ENCODE measurements at places on chromosomes 12 and 14.

DNA sequence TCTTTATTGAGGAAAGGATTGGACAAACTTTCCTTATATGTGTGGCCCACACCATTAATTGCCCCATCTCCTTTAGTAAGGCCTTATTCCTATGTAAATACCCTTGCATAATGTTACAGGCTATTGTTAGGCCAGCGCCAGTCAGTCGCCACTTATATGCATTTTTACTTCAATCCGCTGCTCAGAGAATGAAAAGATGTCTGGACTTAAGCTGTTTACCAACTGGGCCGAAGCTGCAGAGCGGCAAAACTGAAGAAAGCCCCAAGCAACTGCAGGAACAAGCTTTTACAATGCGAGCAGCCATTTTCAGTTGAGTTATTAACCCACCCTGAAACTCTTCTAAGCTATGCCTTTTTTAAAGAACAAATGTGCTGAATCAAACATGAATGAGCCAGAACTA lies 92.1 kb upstream of the OTX2 start:
- DNase-seq = no peak

- DNase-seq = no peak
Measured at GRCh38 chr14:51704545-51704944, 52.8 kb downstream of the FRMD6 start.

DNA sequence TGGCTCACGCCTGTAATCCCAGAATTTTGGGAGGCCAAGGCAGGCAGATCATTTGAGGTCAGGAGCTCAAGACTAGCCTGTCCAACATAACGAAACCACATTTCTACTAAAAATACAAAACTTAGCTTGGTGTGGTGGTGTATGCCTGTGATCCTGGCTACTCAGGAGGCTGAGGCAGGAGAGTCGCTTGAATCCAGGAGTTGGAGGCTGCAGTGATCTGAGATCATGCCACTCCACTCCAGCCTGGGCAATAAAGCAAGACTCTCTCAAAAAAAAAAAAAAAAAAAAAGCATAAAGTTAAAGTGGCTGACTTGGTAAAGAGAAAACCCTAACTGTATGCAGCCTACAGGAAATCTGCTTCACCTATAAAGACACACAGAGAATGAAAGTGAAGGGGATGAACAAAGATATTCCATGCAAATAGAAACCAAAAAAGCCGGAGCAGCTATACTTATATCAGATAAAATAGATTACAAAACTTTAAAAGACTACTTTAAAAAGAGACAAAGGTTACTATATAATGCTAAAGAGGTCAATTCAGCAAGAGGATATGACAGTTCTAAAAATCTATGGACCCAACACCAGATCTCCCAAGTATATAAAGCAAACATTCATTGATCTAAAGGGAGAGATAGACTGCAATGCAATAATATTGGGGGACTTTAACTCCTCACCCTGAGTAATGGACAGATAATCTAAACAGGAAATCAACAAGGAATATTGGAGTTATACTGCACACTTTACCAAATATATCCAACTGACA lies 4.1 kb downstream of the CLEC2B start:
- DNase-seq = peak; percentile 45

- DNase-seq = no peak
Measured at GRCh38 chr14:100202712-100203111, 36.2 kb upstream of the YY1 start.

DNA sequence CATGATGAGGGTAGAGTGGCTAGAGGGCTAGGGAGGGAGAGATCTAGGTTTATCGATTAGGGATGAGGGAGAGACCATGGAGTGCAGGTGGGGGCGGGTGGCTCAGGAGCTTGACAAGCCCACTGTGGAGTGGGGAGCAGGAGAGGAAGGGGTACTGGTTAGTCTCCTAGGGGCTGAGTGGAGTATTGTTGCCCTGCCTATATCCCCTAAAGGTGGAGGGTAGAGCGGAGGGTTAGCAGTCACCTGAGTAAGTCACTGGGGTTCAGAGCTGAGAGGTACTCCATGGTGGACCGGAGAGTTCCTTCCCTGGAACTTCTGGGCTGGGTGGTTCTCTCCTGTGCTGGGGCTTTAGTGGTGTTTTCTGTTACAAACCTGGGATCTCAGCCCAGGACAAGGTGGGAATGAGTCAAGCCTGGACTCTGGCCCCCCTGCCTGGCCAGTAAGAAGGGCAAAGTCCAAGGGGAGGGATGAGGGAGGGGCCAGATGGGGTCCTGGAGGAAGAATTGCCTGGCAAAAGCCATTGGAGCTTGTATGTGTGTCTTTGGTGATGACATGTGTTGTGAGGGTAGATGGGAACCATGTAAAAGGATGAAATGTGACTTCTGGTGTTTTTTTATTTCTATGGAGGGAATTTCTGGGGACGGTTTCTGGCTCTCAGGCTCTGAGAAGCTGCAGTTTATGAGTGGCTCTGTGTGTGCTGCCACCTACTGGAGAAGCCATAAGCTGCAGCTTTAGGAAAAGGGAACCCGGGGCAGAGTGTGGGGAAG lies at the start of gene CIDEB:
Gene CIDEB (minus strand): TSS at position 403 of the 767 bp plus-strand sequence. CDS start 119 bp downstream, at position 284.
- peak; percentile 74 for DNase-seq

DNA sequence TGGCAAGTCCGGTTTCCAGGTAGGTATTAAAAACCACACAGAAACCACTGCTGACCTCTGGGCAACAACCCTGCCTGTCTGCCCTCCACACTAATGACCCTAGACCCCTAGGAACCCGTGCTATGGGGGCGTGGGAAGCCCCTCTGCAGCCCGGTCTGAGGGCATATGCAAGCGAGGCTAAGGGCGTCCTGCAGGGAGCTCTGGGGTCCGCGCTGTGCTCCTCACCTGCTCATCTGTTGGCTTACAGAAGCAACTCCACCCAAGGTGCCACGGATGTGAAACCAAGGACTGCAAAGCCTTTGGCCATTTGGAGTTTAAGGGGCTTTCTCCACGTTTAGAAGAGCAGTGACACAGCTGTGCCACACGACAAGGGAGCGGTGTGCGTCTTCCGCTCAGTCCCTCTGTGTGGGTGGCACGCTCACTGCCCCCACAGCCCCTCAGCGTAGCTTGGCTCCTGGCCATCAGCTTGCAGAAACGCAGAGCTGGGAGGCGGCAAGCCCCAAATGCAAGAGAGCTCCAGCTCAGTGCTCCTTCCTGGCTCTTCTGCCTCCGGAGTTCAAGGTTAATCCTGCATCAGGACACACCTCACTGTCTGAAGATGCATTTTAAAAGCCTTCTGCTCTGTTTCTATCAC lies 18.4 kb downstream of the AMN start:
- DNase-seq = no peak

- DNase-seq = no peak
Measured at GRCh38 chr12:19234171-19234704, 104.7 kb downstream of the PLEKHA5 start.

DNA sequence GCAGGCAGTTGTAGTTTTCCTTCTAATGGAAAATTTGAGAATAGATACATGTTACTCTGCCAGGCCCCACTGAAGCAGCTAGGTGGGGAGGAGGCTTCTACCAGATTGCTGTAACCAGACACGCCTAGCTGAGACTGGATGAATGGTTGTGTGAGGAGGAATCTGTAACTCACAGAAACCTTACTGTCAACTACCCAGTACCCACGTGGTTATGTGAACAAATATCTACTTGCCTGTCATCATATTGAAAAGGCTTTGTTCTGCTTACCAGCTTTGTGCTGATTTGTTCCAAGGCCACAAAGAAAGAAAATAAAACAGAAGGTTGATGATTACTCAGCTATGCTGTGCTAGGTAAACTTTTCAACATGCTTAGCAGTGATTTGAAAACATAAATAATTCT lies 167.2 kb downstream of the CAPZA3 start:
- no peak for DNase-seq

DNA sequence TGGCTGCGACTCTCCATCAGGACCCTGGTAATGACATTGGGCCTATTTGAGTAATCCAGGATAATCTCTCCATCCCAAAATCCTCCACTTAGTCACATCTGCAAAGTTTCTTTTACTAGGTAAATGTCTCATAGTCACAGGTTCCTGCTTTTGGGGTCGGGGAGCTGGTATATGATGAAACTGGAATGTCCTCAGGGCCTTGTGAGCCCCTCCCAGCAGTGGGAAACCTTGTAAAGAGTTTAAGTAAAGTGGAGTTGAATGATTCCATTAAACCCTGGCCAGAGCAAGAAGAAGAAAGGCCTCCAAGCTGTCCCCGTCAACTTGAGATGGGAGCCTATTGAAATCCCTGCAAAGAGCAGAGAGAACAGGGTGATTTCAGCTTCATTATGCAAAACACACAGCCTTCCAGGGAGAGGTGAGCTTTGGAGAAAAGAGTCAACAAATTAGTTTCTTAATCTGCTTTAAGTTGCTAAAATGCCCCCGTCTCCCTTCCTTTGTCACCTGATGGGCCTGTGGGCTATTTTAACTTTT lies 12.6 kb downstream of the WSCD2 start:
- no peak for DNase-seq

DNA sequence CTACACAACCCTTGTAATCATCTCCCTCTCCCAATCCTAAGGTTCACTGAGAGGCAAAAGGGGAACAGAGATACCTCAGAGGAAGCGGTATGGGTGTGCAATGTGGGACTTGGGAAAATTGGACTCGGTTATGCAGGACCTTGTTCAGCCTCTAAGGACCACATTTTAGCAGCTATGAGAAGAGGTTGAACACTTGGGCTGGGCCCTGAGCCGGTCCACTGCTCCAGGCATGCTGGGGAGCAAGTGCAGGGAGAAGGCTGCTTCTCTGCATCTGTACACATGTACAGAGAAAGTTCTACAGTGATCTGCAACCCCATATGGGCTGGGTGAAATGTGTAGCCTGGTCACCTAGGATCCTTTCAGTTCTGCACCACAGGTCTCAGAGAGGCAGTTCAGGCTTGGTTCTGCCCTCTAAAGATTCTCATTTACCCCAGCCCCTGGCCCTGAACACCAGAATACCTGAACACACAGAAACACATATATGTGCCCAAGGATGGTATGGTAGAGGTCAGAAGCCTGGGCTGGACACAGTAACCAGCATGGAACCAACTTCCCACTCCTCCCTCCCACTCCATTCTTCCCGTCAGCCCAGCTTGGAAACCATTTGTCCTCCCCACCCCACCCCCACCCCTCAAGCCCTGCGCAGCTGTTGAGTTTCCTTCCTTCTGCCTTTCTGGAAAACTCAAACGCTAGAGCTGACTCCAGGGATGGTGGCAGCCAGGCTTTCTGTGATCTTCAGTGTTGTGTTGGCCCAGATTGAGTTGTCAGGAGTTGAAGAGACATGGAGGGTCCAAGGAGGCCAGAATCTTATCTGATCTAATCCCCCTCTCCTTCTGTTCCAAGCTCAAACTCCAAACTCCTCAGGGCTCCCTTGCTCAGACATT lies 10.4 kb downstream of the HOXC5 start:
- DNase-seq = no peak

DNA sequence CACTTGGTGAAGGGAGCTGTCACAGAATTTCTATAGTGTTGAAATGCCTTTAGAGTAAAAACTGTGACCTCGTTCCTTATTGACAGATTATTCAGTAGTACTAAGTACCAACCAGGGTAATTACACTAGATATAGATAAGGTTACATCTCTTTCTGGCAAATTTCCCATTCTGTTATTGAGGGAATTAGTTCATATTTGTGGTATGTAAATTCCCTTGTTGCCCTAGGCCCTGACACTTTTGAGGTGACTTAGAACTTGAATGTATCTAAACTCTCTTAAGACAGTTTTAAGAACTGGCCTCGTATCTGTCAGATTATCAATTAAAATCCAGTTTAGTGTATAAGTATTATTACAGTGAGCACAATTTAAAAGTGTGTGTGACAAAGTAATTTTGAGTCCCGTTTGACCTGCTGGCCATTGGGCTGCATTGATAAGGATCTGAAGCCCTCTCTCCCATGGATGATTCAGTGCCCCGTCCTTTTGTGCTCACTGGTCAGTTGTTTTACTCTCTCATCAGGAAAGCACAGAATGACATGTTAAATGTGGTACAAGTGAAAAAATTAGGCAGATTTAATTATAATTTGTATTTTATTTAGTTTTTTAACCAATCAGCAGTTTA lies 123.2 kb downstream of the GPR135 start:
- DNase-seq = no peak

- no peak for DNase-seq
Measured at GRCh38 chr12:109218996-109219395, 90.1 kb downstream of the FOXN4 start.

GRCh38 chr14:75602503-75602902 lies 24.1 kb downstream of the FLVCR2 start:
- DNase-seq = no peak

- no peak for DNase-seq
Measured at GRCh38 chr12:13941258-13942249, 39.8 kb downstream of the GRIN2B start.

- DNase-seq = peak; percentile 73
Measured at GRCh38 chr12:51318846-51319599, 5.0 kb downstream of the BIN2 start.

- DNase-seq = no peak
Measured at GRCh38 chr14:49479432-49479831, 106.7 kb downstream of the RPS29 start.

DNA sequence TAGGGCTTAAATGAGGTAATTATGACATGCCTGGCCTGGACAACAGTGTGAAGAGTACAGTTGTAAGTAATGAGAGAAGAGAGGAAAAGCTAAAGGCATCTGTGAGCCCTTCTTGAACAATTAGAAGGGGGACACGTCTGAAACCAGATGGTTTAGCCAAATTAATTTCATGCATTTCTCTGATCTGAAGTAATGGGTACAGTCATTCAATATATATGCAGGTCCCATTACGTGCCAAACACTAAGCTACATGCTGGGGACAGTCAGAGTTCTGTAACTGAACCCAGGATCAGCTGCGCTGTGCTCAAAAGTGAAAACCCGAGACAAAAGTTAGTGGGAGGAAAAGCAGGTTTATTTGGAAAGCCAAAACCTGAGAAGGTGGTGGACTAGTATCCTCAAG lies 207.2 kb upstream of the TMTC1 start:
- no peak for DNase-seq

GRCh38 chr12:123858176-123858575 lies 96.1 kb downstream of the DNAH10 start:
- DNase-seq = no peak

DNA sequence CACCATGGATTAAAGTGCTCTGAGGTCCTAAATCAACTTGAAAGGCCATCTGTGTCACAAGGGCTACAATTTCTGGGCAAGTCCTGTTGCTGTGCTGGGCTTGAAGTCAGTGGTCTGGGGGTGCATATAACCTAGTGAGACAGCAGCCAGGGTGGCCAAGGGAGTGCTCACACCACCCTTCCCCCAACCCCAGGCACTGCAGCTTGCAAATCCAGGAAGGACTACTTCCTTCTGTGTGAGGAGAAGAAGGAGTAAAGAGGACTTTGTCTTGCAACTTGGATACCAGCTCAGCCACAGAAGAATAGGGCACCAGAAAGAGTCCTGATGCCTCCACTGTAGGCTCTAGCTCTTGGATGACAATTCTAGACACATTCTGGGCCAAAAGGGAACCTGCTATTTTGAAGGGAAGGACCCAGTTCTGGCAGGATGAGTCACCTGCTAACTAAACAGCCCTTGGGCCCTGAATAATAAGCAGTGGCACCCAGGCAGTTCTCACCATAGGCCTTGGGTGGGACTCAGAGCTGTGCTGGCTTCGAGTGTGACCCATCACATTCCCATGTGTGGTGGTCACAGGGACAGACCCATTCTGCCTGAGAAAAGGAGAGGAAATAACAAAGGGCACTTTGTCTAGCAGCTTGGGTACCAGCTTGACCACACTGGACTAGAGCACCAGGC lies 32.6 kb upstream of the DHRS7 start:
- no peak for DNase-seq
